ENCODE measurements at places on chromosomes 13 and 19. TPM values are rescaled to one million over a fixed set of nuclear protein-coding genes. Genes with fewer than 3 reads are reported as not detected.

OR7A5 gene
- total RNA-seq: not detected

FCHO1 gene
- total RNA-seq: under 0.01 TPM

SLC25A41 gene
- 0.26 TPM for total RNA-seq

PROZ gene
- total RNA-seq: not detected

OR10H1 gene
- not detected for total RNA-seq

CPB2 gene
- not detected for total RNA-seq

BCL3 gene
- total RNA-seq: 10.8 TPM

MIER2 gene
- 20.6 TPM for total RNA-seq

GPC6 gene
- 33.7 TPM for total RNA-seq

ZSWIM4 gene
- total RNA-seq: 6.7 TPM

PEX11G gene
- 3.9 TPM for total RNA-seq

TEKTIP1 gene
- not detected for total RNA-seq

OVOL3 gene
- total RNA-seq: not detected

HAUS8 gene
- 2.1 TPM for total RNA-seq

FFAR2 gene
- not detected for total RNA-seq

GCDH gene
- 18.0 TPM for total RNA-seq

NLRP11 gene
- total RNA-seq: under 0.01 TPM

LSR gene
- 0.26 TPM for total RNA-seq

LHFPL6 gene
- total RNA-seq: 42.4 TPM

KLK8 gene
- not detected for total RNA-seq

FRY gene
- total RNA-seq: 18.3 TPM

KRTDAP gene
- not detected for total RNA-seq

TMEM190 gene
- not detected for total RNA-seq

PABPC3 gene
- total RNA-seq: 0.17 TPM

AKAP8L gene
- 61.1 TPM for total RNA-seq

USPL1 gene
- total RNA-seq: 12.4 TPM

NANOS3 gene
- total RNA-seq: not detected

NTF4 gene
- total RNA-seq: not detected

ZNF575 gene
- total RNA-seq: 0.26 TPM

SERTM1 gene
- not detected for total RNA-seq

CYSLTR2 gene
- not detected for total RNA-seq

TEX26 gene
- total RNA-seq: 0.26 TPM

ZIK1 gene
- 7.2 TPM for total RNA-seq

ZNF112 gene
- total RNA-seq: 9.1 TPM

ZIM2 gene
- not detected for total RNA-seq

SCN1B gene
- total RNA-seq: 14.1 TPM

LILRB5 gene
- total RNA-seq: not detected

TIMM50 gene
- total RNA-seq: 37.2 TPM

ADGRE3 gene
- not detected for total RNA-seq

CASP14 gene
- not detected for total RNA-seq

Measured in fibroblast of lung (primary cell).